ENCODE measurements at places on chromosomes 13 and 19. TPM values are rescaled to one million over a fixed set of nuclear protein-coding genes. Genes with fewer than 3 reads are reported as not detected.

LIG1 gene
- total RNA-seq, result 24.4 TPM

TMEM255B gene
- 18.6 TPM for total RNA-seq

PRR19 gene
- total RNA-seq, result 1.1 TPM

MTUS2 gene
- 8.7 TPM for total RNA-seq

SBNO2 gene
- 20.7 TPM for total RNA-seq

SLC10A2 gene
- total RNA-seq, result not detected

DNA sequence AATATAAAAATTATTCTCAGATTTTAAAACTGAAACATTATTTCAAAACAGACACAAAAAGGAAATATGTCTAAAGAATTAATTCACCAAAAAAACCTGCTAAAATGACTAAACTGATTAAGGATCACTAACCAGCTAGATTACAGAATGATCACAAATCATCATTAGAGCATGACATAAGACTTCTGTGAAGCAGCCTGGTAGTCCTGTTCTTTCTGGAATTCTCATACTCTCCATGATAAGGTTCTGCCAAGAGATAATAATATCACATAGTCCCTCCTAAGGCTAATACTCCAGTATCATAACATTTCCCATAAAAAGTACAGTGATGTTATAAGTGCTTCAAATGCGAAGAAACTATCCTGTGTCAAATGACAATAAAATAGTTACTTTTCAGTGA lies 1814.9 kb downstream of the SLITRK5 start:
- no peaks in the 10 kb centered on the region for H3K36me3 ChIP-seq
- no peak overlapping the region for H3K27ac ChIP-seq
- DNase-seq, result no peak
- H3K27me3 ChIP-seq, result no peaks in the 10 kb centered on the region

DNA sequence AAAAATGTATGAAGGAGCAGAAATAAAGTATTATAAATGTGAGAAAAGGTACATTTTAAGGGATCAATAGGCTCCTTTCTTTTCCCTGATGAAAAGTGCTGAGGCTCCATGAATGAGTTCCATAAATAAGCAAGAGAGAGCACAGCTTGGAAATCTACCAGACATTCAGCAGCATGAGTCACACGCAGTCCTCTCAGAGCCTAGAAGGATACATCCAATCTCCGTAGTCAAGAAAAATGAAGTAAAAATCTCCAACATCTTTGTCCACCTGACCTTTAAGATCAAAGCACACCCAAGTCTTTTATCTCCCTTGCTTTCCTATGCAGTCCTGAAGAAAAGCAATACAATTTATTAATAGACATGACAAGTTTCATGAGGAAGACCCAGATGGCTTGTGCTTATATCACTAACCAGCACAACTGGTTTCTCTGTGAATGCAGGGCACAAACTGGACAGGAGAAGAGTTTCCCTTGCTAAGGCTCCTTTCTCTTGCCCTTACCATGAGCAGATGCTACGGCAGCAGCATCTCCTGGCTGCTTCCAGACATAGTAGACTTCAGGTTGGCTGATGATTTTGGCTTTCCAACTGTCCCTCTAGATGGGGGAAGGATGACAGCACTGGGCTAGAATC lies 730.8 kb downstream of the EFNB2 start:
- no peak overlapping the region for H3K27ac ChIP-seq
- H3K36me3 ChIP-seq, result no peaks in the 10 kb centered on the region
- no peak overlapping the region for H3K4me3 ChIP-seq

- H3K4me3 ChIP-seq, result no peak overlapping the region
- no peaks in the 10 kb centered on the region for H3K4me1 ChIP-seq
- DNase-seq, result no peak
- no peaks in the 10 kb centered on the region for H3K27me3 ChIP-seq
- H3K36me3 ChIP-seq, result no peaks in the 10 kb centered on the region
These were observed 743.8 kb upstream of the SLC10A2 start for GRCh38 chr13:103810026-103810425.

GRCh38 chr13:63435667-63436324 lies 2020.1 kb upstream of the PCDH20 start:
- no peak for DNase-seq
- H3K27me3 ChIP-seq, result no peaks in the 10 kb centered on the region
- no peak overlapping the region for H3K4me3 ChIP-seq
- H3K27ac ChIP-seq, result no peak overlapping the region

DNA sequence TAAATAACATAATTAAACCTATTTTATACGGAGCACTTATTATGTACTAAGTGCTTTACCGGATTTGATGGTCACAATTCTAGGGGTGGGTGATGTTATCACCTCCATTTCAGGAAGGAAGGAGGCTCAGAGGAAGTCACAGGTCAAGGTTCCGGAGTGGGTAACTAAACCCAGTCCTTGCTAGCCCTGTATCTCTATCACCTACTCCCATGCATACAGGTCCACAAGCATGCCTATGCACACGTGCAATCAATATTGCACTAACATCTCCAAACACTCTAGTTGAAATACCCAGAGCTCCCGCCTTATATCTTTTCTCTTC lies 17.8 kb upstream of the FOSB start:
- no peaks in the 10 kb centered on the region for H3K27me3 ChIP-seq
- peaks cover 8% of the 10 kb centered on the region for H3K4me1 ChIP-seq
- no peak overlapping the region for H3K27ac ChIP-seq
- peak overlapping the region; percentile 71 for H3K4me3 ChIP-seq
- no peak for DNase-seq

- no peak for DNase-seq
- H3K27ac ChIP-seq, result no peak overlapping the region
- no peaks in the 10 kb centered on the region for H3K36me3 ChIP-seq
- H3K4me3 ChIP-seq, result no peak overlapping the region
- H3K4me1 ChIP-seq, result no peaks in the 10 kb centered on the region
These were observed 111.3 kb downstream of the ZNF486 start for GRCh38 chr19:20278342-20278741.

GRCh38 chr19:2550431-2551171 lies 74.7 kb downstream of the GADD45B start:
- H3K4me3 ChIP-seq, result no peak overlapping the region
- no peak for DNase-seq
- H3K4me1 ChIP-seq, result no peaks in the 10 kb centered on the region
- no peak overlapping the region for H3K27ac ChIP-seq
- H3K36me3 ChIP-seq, result no peaks in the 10 kb centered on the region
- no peaks in the 10 kb centered on the region for H3K27me3 ChIP-seq

DNA sequence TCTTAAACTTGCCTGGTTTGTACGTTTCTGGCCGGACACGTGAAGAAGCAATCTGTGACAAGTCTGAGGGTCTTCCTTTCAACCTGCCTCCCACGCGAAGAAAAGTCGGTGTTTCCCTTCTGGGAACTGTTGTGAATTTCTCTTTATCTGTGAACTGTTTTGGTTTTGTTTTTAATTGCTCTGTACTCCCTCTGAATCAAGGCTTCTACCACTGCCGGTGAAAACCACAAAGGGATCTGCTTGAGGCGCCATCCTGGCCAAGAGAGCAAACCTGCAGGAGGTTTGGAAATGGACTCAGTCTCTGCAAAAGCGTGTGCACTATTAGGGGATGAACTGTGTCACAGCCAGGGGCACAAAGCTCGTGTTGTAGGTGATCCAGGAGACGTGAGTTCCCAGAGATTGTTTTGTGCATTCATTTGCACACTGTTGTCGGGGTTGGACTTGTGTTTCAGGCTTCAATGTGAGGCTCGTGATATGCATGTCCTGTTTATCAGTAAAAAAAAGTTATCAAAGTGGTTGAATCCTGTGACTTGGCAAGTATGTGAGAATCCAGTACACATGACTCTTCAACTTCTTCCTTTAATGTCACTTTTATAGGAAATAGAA lies 9.7 kb downstream of the SIGLEC8 start:
- no peak for DNase-seq
- no peak overlapping the region for H3K27ac ChIP-seq
- no peak overlapping the region for H3K4me3 ChIP-seq
- H3K27me3 ChIP-seq, result no peaks in the 10 kb centered on the region
- H3K4me1 ChIP-seq, result no peaks in the 10 kb centered on the region
- no peaks in the 10 kb centered on the region for H3K36me3 ChIP-seq

DNA sequence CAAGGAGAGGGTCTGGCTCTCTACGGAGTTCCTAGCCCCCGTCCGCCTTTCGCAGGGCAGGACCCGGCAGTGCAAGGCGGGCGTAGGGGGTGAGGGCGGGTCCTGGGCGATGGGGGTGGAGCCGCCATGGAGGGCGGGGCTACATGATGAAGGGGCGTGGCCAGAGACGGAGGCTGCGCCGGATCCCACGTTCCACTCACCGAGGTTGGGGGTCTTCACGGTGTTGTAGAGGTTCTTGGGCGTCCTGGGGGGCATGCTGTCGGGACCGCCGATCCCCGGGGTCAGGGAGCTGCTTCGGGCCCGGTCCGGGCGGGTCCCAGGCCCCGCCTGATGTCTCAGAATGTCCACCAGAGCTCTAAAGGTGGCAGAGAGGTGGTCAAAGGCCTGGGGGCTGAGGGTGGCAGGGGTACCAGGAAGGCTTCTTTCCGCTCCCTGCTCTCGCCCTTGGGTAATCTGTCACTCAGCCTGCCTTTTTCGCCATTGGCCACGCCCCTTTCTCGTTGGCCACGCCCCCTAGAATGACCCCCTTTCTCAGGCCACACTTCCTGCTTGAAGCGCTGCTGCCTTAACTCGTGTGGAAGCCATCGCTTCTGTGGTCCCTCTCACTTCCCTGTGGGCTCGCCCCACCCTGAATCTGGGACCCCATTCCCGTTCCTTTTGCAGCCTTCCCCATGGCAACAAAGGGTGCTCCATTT lies 2.5 kb downstream of the SHISA7 start:
- no peaks in the 10 kb centered on the region for H3K4me1 ChIP-seq
- no peaks in the 10 kb centered on the region for H3K36me3 ChIP-seq
- DNase-seq, result no peak
- H3K4me3 ChIP-seq, result no peak overlapping the region

GRCh38 chr13:74575729-74576125 lies 441.5 kb upstream of the KLF12 start:
- no peaks in the 10 kb centered on the region for H3K36me3 ChIP-seq
- H3K27me3 ChIP-seq, result no peaks in the 10 kb centered on the region
- DNase-seq, result peak; percentile 77
- H3K4me1 ChIP-seq, result peaks cover 4% of the 10 kb centered on the region
- no peak overlapping the region for H3K27ac ChIP-seq

- no peak overlapping the region for H3K27ac ChIP-seq
- no peaks in the 10 kb centered on the region for H3K36me3 ChIP-seq
- DNase-seq, result no peak
- H3K4me1 ChIP-seq, result no peaks in the 10 kb centered on the region
These were observed 98.2 kb upstream of the SCEL start for GRCh38 chr13:77437267-77437666.

GRCh38 chr13:91115776-91116175 lies 231.7 kb upstream of the MIR17HG start:
- H3K27me3 ChIP-seq, result no peaks in the 10 kb centered on the region
- no peak overlapping the region for H3K4me3 ChIP-seq
- no peaks in the 10 kb centered on the region for H3K4me1 ChIP-seq
- no peaks in the 10 kb centered on the region for H3K36me3 ChIP-seq
- no peak for DNase-seq

DNA sequence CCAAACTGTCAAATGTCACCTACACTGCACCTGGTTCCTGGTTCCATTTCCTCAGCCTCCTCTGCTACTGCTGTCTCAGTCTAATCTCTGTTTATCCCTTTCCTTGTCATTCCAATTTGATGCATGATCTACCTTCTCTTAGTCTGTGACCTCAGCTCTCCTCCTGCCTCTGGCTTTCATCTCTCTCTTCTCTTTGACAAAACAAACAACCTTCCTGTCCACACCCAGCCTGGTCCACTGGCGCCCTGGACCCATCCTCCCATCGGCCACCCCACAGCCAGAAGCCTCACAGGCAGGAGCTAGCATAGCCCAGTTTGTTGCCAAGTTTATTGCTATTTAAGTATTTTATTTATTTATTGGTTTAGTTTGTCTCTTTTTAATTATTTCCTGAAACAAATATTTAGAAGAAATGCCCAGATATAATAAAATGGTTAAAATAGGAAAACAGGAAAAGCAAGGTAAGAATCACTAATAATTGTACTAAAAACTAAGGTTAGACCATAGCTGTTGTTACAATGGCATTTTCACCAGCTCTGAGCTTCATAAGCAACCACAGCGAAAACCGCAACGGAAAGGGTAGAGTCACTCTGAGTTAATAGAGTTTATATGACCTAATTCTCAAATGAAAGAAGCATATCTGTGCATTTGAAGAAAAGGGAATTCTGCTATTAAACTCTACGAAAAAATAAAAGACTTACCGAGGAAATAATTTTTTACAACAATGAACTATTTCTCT lies 68.6 kb downstream of the EFNB2 start:
- H3K4me3 ChIP-seq, result no peak overlapping the region
- no peak overlapping the region for H3K27ac ChIP-seq
- H3K4me1 ChIP-seq, result no peaks in the 10 kb centered on the region
- DNase-seq, result no peak
- no peaks in the 10 kb centered on the region for H3K27me3 ChIP-seq
- H3K36me3 ChIP-seq, result no peaks in the 10 kb centered on the region

- H3K27ac ChIP-seq, result no peak overlapping the region
- no peaks in the 10 kb centered on the region for H3K27me3 ChIP-seq
- no peaks in the 10 kb centered on the region for H3K36me3 ChIP-seq
These were observed 97.5 kb downstream of the RAB20 start for GRCh38 chr13:110463871-110464510.

DNA sequence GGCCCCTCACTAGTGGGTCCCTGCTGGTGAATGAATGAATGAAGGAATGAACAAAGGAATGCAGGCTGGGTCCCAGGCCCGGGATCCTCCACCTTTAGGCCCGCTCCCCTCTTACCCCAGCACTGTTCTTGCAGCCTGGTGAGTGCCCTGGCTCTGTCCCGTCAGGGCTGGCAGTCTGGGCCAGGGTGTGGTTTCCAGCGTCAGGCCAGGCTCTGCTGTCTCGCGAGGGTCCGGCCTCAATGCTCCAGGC lies 317 bp downstream of the LYL1 start:
- no peaks in the 10 kb centered on the region for H3K36me3 ChIP-seq
- H3K4me3 ChIP-seq, result peak overlapping the region; percentile 33
- DNase-seq, result no peak
- peaks cover 9% of the 10 kb centered on the region for H3K4me1 ChIP-seq
- H3K27ac ChIP-seq, result peak overlapping the region; percentile 66
- no peaks in the 10 kb centered on the region for H3K27me3 ChIP-seq

DNA sequence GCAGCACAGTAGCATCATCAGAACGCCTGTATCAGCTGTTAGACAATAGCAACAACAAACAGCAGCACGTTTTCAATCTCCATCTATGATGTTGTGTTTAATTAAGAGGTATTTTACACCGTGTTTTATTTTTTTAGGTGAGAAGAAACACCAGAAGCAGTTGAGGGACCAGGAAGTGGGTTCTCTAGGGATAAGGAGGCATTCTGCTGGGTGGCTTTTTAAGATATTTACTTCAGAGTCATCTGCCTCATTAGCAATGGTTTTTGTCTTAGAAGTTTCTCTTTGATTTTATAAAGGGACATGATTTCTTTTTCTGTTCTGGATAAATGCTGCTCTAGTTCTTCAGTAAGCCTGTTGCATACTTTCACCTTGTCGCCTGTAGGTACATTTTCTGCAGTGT lies 8.2 kb downstream of the CKAP2 start:
- H3K4me3 ChIP-seq, result no peak overlapping the region
- DNase-seq, result no peak
- H3K27me3 ChIP-seq, result no peaks in the 10 kb centered on the region
- H3K36me3 ChIP-seq, result no peaks in the 10 kb centered on the region

GRCh38 chr13:72698164-72698563 lies 29.3 kb downstream of the MZT1 start:
- H3K4me1 ChIP-seq, result no peaks in the 10 kb centered on the region
- no peak for DNase-seq
- no peak overlapping the region for H3K27ac ChIP-seq
- H3K27me3 ChIP-seq, result no peaks in the 10 kb centered on the region

- H3K27me3 ChIP-seq, result no peaks in the 10 kb centered on the region
- no peak overlapping the region for H3K4me3 ChIP-seq
- H3K27ac ChIP-seq, result no peak overlapping the region
- H3K36me3 ChIP-seq, result no peaks in the 10 kb centered on the region
- no peak for DNase-seq
These were observed 112.1 kb downstream of the DNAJC15 start for GRCh38 chr13:43135516-43135915.

GRCh38 chr13:28533441-28534166 lies 38.7 kb upstream of the FLT1 start:
- DNase-seq, result no peak
- H3K4me1 ChIP-seq, result peaks cover 3% of the 10 kb centered on the region
- H3K36me3 ChIP-seq, result no peaks in the 10 kb centered on the region

Data from ovary (tissue), 10 donors.